Mononuclear cell (primary cell): ENCODE measurements at places on chromosomes 16 and 17. TPM values are rescaled to one million over a fixed set of nuclear protein-coding genes. Genes with fewer than 3 reads are reported as not detected.

Gene NPIPB13
- 12.1 TPM for total RNA-seq

Gene MYH8
- not detected for total RNA-seq

Gene LGALS9B
- 0.52 TPM for total RNA-seq

Gene TMEM114
- total RNA-seq: not detected

Gene TBC1D3E
- total RNA-seq: not detected

Gene SHBG
- not detected for total RNA-seq

Gene MIS12
- 18.9 TPM for total RNA-seq

Gene NPIPA5
- total RNA-seq: 2.0 TPM

Gene DNASE1L2
- total RNA-seq: 0.21 TPM

Gene BAIAP3
- 2.3 TPM for total RNA-seq

Gene HBQ1
- not detected for total RNA-seq

Gene KRTAP1-5
- total RNA-seq: not detected

Gene CRYM
- total RNA-seq: 0.84 TPM
